ENCODE measurements at places on chromosomes 13 and 19.

DNA sequence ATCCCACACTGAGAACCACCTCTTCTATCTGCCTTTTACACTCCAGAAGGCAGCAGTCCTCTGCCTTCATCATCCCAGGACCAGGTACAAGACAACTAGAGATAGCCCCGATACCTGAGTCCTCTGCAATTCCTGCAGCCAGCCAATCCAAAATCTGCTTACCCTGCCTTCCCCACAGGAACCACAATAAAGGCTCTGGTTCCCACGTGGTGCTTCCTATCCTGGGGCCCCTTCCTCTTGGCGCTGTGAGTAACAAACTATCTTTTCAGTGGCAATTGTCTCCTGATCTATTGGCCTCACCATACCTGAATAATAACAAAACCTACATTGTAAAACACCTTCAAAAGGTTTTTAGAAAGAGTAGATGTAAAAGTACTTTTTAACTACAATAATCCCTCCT is 63.1 kb downstream of the ZDHHC20 start:
- DNase-seq, result no peak

DNA sequence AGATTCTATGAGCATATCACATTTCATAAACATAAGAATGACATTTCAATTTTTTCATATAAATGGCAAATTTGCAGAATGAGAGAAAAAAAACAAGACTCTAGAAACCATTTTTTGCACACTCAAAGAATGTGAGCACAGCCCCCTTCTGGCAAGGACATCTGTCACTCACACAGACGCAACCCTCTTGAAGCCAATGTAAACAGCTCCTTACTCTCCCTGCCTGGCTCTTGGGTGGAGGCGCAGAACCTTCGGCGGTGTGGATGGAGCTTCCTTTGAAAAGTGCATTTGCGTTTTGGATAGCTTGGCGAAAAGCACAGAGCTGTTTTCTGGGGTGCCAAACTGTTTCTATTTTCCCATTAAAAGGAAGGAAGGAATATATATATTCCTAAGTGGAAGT is 367.6 kb upstream of the TSHZ3 start:
- DNase-seq, result no peak

DNA sequence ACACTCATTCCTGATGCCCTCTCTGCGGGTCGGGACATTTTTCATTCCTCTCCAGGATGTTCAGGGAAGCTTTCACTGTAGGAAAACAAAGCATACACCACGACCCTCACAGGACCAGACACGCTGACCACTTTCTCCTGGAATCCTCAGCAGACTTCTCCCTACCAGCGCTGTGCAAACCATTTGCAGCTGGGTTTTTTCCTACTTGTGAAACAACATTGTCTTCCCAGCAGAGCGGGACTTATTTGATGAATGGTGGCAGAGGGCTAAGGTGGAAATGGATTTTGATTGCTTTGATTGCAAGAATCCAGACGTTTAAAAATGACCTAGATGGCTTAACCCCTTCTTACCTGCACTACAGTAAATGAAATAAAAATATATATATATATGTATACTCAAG is 265.9 kb downstream of the TBC1D4 start:
- no peak for DNase-seq

DNA sequence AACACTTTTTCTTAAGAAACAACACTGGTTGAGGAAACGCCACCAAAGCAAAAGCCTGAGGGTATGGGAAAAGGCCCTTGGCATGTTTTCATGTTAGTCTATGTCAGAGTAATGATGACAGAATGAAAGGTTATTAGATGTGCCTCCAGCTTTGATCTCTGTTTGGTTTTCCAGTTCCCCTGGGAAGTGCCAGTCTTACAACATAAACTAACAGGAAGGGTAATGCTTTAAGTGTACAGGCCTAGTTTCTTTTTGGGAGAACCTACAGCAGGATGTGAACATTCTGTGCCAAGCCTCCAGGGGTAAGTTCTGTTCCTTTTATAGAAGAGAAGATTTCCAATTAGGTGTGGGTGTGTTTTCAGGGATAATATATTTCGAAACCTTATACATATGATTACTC is 121.7 kb downstream of the FNDC3A start:
- no peak for DNase-seq

DNA sequence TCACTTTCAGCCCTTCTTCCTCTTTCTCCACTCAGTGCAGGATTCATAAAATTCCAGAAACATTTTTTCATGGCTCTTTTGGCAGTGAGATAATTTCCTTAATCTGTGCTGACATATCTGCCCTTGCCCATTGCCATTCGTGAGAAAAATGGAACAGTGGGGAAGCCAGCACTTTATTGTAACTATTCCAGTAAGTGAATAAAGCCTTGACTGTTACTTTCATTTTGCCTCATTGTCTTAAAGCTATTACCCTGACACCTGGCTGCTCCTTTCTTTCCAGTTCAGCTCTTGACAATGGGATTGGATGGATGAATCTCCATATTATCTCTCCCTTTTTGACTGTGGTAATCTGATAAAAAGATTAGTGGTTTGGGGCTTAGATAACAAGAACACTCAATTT is 1068.1 kb upstream of the PCDH20 start:
- no peak for DNase-seq

DNA sequence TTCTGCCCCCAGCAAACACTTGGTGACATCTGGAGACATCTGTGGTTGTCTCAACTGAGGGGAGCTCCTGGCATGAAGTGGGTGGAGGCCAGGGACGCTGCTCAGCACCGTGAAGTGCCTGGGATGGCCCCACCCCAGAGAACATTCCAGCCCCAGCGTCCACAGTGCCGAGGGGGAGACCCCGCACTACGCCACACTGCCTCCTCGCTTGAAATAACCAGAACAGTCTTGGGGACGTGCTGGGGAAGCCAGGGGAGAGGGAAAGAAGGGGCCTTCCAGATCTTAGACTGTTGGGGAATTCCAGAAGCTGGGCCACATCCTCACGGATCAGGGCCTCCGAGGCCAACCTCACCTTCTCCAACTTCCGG is 4.2 kb downstream of the DPP9 start:
- DNase-seq, result no peak

DNA sequence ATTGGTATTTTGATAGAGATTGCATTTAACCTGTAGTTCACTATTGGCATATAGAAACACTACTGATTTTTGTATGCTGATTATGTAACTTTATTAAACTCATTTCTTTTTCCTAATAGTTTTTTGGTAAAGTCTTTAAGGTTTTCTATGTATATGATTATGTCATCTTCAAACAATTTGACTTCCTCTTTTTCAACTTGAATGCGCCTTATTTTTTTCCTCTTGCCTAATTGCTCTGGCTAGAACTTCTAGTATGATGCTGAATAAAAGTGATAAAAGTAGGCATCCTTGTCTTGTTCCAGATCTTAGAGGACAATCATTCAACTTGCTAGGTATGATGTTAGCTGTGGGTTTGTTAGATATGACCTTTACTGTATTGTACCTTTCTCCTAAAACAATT is 1034.9 kb downstream of the PCDH9 start:
- no peak for DNase-seq

- DNase-seq, result peak; percentile 40
Observed at GRCh38 chr19:12194827-12195731, 32.2 kb downstream of the ZNF136 start.

GRCh38 chr19:43675269-43675879 is 5.4 kb upstream of the PLAUR start:
- peak; percentile 43 for DNase-seq

DNA sequence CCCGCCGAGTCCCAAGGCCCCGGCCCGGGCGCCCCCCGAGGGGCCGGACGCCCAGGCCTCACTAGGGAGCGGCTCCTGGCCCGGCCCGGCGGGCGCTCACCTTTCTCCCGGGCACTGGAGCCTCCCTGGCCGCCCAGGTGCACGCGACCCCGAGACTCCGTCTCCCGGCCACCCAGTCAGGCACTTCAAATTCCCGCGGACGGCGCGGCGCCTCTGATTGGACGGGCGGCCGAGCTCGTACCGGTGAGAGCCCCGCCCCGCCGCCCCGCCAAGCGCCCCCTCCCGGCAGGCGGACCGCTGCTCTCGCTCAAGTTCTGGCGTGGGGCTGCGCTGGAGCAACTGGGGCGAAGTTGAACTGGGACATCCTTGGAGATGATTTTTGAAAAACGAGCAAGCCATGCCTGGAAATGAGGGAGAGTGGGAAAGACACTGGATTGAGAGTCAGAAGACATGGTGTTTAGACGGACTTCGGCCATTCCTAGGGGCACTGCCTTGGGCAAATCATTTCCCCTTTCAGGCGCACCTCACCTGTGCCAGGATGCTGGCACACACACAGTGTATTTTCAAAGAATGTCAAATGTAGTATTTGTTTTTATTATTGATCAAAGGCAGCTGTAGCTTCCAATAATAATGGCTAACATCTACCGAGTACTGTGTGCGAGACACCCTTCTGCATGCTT is 485.3 kb downstream of the UQCRFS1 start:
- no peak for DNase-seq

- DNase-seq, result peak; percentile 48
Observed at GRCh38 chr19:16262618-16263017, 62.0 kb upstream of the KLF2 start.

DNA sequence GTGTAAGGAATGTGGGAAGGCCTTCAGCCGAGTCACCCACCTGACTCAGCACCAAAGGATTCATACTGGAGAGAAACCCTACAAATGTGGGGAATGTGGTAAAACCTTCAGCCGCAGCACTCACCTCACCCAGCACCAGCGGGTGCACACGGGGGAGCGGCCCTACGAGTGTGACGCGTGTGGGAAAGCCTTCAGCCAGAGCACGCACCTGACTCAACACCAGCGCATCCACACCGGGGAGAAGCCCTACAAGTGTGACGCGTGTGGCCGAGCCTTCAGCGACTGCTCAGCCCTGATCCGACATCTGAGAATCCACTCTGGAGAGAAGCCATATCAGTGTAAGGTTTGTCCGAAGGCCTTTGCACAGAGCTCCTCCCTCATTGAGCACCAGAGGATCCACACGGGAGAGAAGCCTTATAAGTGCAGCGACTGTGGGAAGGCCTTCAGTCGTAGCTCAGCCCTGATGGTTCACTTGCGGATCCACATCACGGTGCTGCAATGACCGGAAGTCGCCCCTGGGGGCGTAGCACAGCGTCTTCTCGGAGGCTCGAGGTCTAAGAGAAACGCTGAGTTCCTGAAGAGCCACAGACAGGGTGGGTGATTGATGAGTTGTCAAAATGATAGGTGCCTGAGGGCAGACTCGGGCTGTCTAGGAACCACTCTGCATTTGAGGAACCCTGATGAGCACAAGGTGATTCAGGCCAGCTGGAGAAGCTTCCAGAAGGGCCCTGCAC is 12.2 kb downstream of the ZSCAN22 start:
- no peak for DNase-seq

DNA sequence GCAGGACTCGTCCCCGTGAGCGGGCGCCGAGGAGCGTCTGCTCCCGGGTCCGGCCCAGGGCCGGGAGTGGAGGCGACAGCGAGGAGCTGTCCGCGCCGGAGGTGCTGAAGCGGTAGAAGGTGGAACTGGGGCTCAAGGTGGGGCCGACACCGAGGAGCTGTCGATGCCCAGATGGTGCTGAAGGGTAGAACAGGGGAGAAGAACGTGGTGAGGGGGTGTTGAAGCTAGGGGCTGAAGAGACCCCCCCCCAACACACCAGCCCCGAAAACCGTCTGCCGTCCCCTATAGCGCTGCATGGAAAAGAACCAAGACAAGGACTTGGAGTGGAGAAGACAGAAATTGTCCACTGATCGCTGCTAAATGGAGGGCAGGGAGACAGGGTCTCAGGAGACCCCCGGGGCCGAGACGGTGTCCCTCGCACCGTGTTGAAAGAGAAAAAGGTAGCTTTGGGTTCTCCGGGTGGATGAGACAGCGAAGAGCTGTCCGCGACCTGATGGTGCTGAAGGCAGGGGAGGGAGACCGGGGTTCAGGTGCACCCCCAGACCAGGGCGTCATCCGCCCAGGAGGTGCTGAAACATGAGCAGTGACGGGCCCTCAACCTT is 7.1 kb upstream of the PDE4C start:
- DNase-seq, result peak; percentile 63

DNA sequence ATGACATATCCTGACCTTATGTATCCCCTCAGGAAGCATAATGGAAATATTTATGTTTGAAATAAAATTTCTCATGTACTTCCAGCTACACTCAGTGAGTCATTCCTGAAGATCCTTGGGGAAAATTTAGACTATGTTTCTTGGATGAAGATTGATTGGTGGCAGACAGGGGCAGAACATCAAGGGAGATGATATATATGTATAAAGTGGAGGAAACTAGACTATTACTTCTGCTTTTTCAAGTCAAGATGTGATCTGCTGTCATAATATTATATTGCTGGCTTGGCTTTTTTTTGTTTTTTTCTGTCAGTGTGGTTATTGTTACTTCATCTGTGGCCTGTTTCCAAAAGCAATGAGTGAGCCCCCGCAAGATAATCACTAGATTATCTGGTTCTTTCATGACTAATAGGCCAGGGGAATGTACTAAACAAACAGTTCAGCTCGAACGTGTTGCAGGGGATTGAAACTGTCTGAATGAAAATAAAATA is 87.2 kb upstream of the TNFSF11 start:
- DNase-seq, result no peak

DNA sequence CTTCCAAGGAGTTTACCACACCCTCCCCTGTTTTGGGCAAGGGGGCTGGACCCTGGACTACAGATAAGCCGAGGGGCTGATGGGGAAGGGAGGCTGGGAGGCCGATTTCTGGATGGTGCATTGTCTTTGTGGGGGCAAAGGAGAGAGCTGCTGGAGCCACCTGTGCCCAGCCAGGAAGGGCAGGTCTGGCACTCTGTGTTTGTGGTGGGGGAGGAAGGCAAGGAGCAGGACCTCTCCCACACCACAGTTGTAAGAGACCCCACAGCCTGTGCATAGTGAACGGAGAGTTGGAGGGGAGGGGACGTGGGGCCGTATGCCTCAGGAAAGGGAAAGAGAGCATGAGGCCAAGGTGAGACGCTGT is 16.0 kb upstream of the PRR19 start:
- DNase-seq, result no peak

- no peak for DNase-seq
Observed at GRCh38 chr19:51664131-51664530, 17.5 kb upstream of the SIGLEC14 start.

DNA sequence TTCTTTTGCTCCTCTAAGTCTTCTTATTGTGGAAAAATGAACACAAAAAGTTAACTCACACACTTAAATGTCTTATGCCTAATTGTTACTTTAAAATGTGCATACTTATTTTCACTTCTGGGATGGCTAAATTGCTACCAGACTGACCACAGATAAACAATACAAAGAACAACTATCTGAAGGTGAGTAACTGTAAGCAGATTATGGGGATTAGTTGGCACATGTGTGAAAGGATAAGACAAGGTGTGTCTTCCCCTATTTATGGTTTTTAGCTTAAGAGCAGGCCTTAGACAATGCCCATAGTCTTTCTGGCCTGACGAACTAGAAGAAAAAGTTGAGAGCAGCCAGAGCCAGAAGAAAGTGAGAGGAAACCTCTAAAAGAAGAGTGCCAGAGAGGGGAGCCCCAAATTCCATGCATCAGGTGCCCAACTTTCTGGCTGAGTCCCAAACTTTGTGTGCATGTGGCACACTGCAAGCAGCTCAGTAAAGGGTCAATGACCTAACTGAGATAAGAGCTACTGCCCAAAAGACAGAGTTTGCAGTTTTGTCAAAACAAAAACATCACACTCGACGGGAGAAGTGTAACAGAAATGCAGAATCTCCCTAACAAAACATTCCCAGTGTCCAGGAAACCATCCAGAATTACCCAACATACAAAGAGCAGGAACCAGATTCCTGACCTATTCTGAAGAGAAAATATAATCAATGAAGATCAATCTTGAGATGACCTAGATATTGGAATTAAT is 375.4 kb downstream of the KCNRG start:
- no peak for DNase-seq
